HS-5 (cell line): ENCODE measurements at places on chromosomes 6 and 20.

DNA sequence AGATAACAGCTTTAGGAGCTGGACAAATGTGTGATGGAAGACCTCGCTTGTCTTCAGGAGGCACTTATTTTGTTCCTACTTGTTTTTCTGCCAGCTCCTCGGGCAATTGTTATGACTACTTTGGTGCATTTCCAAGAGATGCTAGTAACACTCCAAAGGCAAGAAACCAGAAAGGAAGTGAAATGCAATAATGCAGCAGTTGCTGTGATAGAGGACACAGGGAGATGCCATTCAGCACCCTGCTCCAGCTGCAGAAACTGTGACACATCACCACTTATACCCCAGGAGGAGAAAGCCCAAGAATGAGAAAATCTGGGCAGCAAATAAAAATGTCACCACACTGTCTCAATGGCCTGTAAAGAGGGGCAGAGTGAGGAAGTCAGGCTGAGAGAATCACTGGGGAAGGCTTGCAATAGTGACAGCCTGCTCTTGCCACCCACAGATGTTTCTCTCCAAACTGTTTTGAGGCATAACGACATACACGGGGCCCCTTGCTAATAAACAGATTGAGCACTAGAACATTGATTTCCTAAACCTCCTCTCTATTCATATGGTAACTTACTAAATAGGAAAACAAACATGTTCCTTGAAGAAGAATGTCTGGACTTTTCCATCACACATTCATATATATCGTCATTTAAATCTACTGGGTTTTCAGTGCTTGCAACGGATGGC, 231.0 kb upstream of the PRND start:
- no peak for DNase-seq

DNA sequence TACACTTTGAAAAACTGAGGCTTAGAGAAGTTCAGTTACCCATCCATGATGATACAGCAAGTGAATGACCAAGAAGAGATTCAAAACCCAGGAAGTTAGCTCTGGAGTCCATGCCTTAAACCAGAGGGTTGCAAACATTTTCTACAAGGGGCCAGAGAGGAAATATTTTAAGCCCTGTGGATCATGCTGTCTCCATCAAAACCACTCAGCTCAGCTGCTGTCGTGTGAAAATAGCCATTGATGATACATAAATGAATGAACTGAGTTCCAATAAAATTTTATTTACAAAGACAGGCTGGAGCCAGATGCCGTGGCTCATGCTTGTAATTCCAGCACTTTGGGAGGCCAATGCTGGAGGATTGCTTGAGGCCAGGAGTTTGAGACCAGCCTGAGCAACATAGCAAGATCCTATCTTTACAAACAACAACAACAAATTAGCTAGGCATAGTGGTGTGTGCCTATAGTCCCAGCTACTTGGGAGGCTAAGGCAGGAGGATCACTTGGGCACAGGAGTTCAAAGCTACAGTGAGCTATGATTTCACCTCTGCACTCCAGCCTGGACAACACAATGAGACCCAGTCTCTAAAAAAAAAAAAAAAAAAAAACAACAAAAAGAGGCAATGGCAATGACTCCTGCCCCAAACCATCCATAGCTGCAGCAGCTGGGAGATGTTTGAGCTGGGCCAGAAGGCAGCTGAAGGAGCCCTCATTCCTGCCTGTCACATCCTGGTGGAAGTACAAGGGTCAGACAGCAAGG, 44.1 kb upstream of the RIN2 start:
- no peak for DNase-seq

DNA sequence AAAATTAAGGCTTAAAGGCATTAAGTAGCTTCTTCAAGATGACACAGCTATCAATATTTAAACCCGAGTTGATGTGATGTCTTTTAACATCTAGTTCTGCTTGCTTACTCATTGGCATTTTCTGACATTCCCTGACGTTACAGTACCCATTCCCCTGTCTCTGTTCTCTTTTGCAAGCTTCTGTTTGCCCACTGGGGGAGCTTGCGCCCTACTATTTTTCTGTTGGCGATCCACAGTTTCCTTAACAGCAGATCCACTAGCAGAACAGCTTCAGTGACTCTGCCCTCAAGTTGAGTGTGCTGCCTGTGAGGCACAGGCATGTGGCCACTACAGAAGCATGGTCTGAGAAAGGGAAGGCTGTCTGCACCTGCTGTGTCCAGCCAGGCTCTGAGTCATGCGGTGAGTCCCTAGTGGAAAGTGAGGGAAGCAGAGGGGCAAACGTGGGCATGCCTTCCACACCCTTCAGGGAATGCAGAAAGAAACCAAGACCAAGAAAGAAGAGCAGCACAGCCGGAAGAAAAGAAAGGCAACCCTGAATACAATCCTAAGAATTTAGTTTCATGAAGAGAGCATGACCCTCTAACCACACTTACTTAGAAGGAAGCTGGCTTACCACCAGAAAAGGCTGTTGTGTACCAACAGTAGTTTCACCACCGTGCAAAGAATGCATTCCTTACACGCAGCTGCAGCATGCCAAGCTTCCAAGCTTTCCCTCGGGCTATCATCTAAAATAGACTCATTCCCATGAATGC, 97.7 kb upstream of the VGLL2 start:
- peak; percentile 70 for DNase-seq

- DNase-seq = peak; percentile 24
Measured at GRCh38 chr6:77089776-77090175, 373.5 kb downstream of the HTR1B start.

- DNase-seq = no peak
Measured at GRCh38 chr6:41059556-41059955, 6.6 kb downstream of the APOBEC2 start.

DNA sequence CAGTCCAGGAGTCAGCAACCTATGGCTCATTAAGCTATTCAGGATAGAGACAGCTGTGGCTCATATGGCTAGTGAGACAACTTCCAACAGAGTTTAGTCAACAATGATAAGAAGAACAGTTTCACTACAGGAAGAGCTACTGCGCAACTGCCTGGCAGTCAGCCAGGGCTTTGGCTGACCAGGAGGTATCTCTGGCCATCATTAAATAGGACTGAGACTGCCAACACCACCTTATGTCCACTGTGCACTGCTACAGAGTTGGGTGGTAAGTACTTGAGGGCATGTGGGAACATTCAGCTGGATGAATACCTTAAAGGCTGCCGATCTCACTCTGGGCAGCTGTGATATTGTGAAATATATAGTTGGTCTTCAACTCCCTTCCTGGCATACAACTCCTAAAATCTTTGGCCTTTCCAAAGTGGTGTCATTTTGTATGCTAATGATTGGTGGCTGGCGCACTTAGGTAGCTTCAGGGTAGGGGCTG, 52.2 kb upstream of the FAM83C start:
- peak; percentile 91 for DNase-seq

GRCh38 chr20:53434662-53435061, 159.0 kb downstream of the ZNF217 start:
- no peak for DNase-seq

- peak; percentile 59 for DNase-seq
Measured at GRCh38 chr6:57221936-57222742, at the start of gene RAB23. Gene RAB23 (minus strand): TSS chr6:57222307. CDS start chr6:57210380, 11,927 bp downstream.

- DNase-seq = no peak
Measured at GRCh38 chr6:88683734-88684133, 279.7 kb downstream of the RNGTT start.

DNA sequence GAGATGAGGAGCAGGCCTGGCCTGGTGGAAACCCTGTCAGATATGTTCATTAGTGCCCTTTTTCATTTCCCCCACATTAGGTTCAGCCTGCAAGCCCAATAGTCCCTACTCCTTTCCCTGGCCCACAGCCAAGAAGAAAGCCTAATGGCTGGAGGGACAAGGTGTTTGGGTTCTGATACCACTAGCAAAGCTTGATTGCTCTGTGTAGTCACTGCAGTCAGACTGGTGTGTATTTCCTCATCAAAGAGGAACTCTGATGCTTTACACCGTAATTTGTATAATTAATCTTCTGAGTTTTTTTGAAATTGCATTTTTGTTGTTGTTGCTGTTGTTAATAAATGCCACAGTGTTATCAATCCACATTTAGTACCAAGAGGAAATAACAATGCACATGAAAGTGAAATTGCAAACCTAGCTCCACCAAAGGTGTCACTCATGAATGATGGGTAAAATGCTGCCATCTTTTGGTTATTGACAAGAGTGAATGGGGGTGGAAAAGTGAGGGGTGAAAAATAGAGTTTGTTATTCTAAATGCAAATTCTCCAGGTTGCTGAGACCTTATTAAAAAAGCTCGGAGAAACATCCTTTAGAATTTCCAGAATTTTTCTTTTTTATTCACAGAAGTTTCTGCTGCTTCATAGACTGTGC, 320.2 kb upstream of the POU3F2 start:
- no peak for DNase-seq

- DNase-seq = no peak
Measured at GRCh38 chr6:112781241-112781640, 434.1 kb downstream of the RFPL4B start.

- no peak for DNase-seq
Measured at GRCh38 chr6:149236589-149236988, 80.9 kb upstream of the TAB2 start.

GRCh38 chr6:2630359-2630758, 120.4 kb downstream of the MYLK4 start:
- peak; percentile 91 for DNase-seq

DNA sequence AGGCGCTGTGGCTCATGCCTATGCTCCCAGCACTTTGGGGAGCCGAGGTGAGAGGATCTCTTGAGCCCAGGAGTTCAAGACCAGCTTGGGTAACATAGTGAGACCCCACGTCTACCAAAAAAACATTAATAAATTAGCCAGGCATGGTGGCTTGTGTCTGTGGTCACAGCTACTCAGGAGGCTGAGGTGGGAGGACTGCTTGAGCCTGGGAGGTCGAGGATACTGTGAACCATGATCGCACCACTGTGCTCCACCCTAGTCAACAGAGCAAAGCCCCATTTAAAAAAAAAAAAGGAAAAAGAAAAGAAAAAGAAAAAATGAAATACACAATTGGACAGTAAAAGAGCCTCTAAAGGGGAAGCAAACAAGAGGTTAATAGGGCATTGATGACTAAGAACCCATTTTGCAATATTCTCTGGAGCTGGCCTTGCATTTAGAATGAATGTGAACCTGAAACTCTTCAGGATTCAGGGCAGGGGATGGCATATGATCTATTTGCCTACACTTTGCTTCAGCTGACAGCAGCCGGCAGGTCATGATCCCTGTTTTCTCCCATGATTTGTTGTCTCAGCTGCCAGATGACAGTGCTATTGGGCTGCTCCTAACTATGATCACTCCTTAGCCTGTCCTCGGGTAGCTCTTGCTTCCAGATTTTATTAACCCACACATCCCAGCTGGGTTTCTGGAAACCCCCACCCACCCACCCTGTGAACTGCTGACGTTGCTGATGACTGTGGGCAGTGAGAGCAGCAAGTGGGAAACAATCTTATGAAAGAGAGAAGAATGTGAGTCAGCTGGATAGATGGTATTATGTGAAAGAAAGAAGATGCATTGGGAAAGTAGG, 83.8 kb upstream of the ELOVL5 start:
- DNase-seq = peak; percentile 15

DNA sequence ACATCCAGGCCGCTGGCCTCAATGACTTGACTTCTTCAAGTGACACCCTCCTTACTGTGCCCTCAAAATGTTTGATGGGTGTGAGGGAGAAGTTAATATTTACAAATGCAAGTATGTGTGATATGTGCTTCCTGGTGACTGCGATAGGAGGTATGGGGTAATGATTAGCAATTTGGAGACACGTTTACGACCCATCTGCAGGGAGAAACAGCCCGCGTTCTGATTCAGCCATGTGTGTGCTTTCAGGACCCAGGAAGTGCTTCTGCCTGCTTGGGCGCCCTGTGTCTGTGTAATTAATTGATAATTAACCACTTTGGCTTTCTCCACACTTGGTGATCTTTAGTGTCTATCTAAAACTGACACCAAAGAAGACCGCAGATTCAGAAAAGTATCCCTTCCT, 25.0 kb downstream of the SIRPA start:
- no peak for DNase-seq

GRCh38 chr6:103769431-103769830, 1090.3 kb downstream of the HACE1 start:
- DNase-seq = no peak

- no peak for DNase-seq
Measured at GRCh38 chr6:11218538-11219399, 13.7 kb downstream of the NEDD9 start.

- DNase-seq = no peak
Measured at GRCh38 chr6:83978997-83979396, 54.6 kb upstream of the MRAP2 start.

DNA sequence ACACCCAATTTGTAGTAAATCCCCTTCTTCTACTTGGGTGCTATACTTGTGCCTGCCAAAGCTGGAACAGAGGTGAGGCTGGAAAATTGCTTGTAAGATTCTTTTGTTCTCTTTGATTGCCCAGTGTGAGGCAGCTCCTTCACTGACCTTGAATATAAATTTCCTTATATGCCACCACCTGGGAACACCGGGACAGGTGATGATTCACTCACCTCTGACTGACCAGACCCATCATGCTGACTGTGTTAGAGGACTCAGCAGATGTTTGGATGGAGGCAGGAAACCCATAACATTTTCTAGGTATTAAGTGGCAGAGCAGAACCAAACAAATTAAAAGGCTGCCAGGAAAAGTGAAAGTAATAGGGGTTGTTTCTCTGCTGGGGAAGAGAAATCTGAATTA, 120.9 kb downstream of the GRM1 start:
- no peak for DNase-seq

- DNase-seq = no peak
Measured at GRCh38 chr20:61192337-61192950, 59.6 kb upstream of the CDH4 start.

DNA sequence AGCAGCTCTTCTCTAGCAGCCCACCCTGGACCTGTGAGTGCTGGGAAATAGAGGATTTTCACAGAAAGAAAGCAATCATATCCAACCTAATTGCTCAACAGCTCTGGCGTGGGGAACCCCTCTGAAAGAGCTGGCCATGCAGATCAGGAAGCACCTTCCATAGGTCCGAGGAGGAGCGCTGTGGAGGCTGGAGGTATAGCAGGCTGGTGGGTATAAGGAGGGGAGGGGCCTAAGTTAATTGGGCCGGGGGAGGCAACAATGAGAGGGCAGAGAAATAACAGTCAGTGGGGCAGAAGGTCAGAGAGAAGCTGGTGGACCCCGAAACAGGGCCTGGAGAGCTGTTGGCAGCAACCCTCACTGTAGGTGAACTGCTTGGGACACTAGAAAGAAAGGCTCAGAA, 40.8 kb downstream of the SNRNP48 start:
- DNase-seq = no peak

DNA sequence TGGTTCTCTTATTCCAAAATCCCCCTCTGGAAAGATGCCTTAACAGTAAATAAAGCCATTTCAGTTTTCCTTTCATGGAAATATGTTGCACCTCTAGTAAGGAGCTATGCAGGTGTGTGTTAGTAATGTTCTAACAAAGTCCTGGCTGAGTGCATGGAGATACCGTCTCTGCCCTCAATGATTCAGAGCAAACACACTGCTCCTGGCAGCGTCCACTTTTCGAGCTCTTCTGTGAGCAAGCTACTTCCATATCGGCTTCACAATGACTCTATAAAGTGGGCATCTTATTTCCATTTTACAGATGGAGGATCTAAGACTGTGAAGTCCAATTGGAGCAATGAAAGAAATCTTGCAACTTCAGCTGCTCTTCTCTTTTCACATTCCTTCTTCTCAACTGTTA, 3.1 kb downstream of the KLHL32 start:
- DNase-seq = no peak
